Activated naive CD4-positive, alpha-beta T cell (primary cell): ENCODE measurements at places on chromosomes 7 and 10.

GRCh38 chr7:130553398-130554029 lies 61.6 kb downstream of the MEST start:
- no peak for DNase-seq

- DNase-seq = no peak
These were observed 44.6 kb downstream of the HGF start for GRCh38 chr7:81725003-81725811.

GRCh38 chr10:83164156-83164555 lies 975.2 kb upstream of the GHITM start:
- no peak for DNase-seq

DNA sequence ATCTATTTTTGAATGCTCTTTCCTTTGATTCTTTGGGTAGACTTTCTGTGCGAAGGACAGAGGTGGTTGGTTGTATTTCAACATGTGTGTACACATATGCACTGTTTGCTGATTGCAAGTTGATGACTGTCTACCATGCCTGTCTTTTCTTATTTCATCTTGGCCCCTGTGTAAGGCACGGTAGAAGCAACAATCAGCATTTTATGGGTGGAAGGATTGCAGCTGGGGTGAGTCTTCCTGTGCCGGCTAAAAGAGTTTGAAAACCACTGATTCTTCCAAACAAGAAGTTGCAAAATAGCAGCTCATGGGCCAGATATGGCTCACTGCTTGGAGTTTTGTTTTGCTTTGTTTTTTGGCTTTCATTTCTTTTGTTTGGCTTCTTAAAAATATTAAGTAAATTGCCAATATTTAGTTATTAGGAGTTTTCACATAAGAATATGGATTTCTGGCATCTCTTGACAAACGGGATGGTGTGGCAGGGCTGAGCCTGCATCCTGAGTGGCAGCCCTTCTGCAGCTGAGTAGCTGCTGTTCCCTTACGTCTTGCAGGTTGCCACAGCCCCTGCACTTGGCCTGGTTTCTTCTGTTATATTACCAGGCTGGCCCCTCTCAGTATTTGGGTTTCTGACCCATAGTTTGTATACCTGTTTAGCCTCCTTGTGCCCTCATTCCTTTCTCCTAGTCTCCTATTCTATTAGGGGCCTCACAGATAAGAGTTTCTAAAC lies 7.2 kb downstream of the ZNF862 start:
- no peak for DNase-seq

DNA sequence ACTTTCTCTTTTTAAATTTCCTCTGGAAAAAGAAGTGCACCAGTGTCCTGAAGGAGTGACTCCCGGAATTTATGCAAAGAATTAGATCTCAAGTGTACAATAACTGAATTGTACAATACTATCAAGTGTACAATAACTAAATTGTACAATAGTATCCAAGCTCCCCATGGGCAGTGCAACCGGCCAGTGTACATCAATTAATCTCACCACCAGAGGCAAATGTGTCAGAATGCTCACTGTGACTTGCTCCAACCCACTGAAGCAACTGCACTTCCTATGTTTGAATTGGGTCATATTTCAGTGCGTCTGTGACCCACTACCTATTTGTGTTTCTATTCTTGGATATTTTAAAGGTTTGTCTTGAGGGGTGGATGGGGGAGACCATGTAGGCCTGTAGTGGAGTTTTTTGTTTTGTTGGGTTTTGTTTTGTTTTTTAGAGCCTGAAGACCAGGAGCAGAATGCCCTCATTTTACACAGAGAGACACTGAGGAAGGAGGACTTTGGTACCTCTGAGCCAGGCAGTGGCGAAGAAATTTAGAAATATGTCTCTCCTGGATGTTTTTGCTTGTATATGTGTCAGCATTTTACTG lies 78.5 kb upstream of the CTTNBP2 start:
- DNase-seq = no peak
